ENCODE measurements at places on chromosomes 2 and 18. TPM values are rescaled to one million over a fixed set of nuclear protein-coding genes. Genes with fewer than 3 reads are reported as not detected.

Gene CYP26B1
- 12.8 TPM for total RNA-seq

Gene CXCR4
- 0.71 TPM for total RNA-seq

Gene SERPINB4
- 0.07 TPM for total RNA-seq

Gene GPR148
- not detected for total RNA-seq

Gene GPR75
- total RNA-seq = 1.4 TPM

Gene TMX3
- 18.7 TPM for total RNA-seq

Gene CDKL4
- total RNA-seq = not detected

All from A549 treated with GW870086 at 1 μM for 4 hours (cell line).